ENCODE measurements at places on chromosomes 1 and 21. TPM values are rescaled to one million over a fixed set of nuclear protein-coding genes. Genes with fewer than 3 reads are reported as not detected.

The RER1 gene
- total RNA-seq = 132 TPM

The KCNQ4 gene
- 0.14 TPM for total RNA-seq

The UBL4B gene
- not detected for total RNA-seq

The APOBEC4 gene
- total RNA-seq = not detected

The NDC1 gene
- total RNA-seq = 22.9 TPM

All from A549 treated with CpdA at 1 μM for 4 hours (cell line).